ENCODE measurements at places on chromosomes 2 and 18. TPM values are rescaled to one million over a fixed set of nuclear protein-coding genes. Genes with fewer than 3 reads are reported as not detected.

NCKAP5 gene
- total RNA-seq: not detected

FOXI3 gene
- total RNA-seq: not detected

OR6B2 gene
- total RNA-seq: not detected

LIMS3 gene
- total RNA-seq: 0.12 TPM

ANKRD36C gene
- 56.9 TPM for total RNA-seq

DNA sequence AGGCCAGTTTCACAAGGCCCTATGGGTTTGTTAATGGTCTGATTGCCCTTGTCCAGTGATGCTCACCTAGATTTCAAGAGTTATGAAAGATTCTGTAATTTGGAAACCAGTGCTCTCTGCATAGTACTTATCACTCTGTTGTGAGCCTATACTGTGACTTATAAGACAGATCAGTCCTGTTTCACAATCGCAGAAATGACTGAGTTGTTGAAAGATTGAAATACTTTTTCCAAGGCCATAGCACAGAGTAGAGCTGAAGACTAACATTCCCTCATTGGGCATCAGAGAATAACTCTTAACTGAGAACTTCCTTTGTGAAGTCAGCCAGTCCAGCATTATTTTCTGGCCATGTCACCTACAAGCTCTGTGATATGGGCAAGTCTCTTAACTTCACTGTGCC is 44.0 kb downstream of the CCDC85A start:
- no peak for DNase-seq

- no peak for DNase-seq
Observed at GRCh38 chr2:16201848-16202247, 261.5 kb downstream of the MYCN start.

- DNase-seq: no peak
Observed at GRCh38 chr2:240227538-240228428, 87.3 kb upstream of the OTOS start.

GRCh38 chr2:220215785-220216184 is 588.4 kb downstream of the SLC4A3 start:
- DNase-seq: no peak

GRCh38 chr2:132374151-132374550 is 42.5 kb upstream of the GPR39 start:
- DNase-seq: no peak

DNA sequence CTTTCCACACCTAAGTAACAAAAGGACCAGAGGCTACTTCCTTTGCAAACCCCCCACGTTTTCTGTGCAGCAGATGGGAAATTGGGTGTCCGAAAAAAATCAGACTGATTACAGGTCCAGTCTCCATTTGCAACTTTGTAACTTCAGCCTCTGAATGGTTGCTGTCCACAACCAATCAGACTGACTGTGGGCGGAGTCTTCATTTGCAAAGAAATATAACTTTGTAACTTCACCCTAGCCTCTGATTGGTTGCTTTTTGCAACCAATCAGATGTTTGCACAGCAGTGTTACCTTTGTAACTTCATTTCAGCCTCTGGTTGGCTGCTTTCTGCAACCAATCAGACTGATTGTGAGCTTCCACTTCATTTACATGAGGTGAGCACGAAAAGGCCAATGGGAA is 27.8 kb upstream of the CACNB4 start:
- DNase-seq: no peak

- no peak for DNase-seq
Observed at GRCh38 chr18:48027401-48027963, 97.0 kb upstream of the SMAD2 start.

GRCh38 chr2:222470802-222471468 is 46.6 kb downstream of the SGPP2 start:
- no peak for DNase-seq

DNA sequence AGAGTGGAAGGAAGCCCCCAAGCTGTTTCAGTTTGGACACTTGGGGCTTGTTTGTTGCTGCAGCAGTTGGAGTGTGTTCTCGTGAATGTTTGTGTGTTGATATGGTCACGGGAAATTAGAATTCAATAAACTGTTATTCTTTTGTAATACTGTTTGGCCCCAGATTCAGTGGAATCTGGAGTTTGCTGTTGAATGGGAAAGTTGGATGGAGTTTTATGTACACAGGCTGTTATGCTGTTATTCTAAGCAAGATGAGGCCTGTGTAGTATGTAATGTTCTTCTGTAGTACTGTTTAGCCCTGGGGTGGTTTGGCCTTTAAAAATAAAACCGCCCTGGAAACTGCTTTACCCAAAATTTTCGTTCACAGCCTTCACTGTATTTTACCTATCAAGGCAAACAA is 810.4 kb upstream of the HS6ST1 start:
- no peak for DNase-seq

Data from activated T-helper 1 cell treated with anti-CD3 and anti-CD28 coated beads, Interleukin-12 subunit alpha, Interleukin-12 subunit beta, Interleukin-2, Interleukin-4 antibody, amounts not matched to agents 30 ng/mL and 10 ng/mL and 1 ng/mL, durations not matched to agents 14 hours and 24 hours and 36 hours (primary cell).